Ecto neural progenitor cell (in vitro differentiated cells): ENCODE measurements at places on chromosomes 13 and 19.

DNA sequence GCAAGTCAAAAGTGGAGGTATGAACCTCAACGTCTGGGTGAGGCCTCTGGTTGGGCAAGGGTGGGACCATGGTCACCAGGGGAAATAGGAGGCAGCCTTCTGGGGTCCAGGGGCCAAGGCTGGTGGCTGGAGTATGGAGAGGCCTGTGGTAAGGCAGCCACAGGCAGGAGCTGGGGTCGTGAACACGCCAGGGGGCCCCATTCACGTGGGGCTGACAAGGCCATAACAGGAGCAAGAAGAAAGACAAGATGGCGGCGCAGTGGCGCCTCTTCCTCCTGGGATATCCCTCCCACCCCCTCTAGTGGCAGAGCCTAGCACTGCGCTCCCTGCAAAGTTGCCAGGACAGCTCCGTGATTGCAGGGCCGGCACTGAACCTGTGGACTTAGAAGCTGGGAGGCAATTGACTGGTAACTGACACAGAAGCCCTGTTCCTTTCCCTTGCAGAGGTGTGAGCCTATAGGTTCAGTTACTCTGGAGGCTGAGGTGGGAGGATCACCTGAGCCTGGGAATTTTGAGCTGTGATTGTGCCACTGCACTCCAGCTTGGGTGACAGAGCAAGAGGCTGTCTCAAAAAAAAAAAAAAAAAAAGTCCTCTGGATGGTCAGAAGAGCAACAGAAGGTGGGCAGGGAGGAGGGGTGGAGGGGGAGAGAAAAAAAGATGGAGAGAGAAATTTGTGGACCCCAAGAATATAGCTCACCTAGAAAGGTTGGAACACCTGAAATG is 19.7 kb upstream of the EDDM13 start:
- peak; percentile 92 for DNase-seq

DNA sequence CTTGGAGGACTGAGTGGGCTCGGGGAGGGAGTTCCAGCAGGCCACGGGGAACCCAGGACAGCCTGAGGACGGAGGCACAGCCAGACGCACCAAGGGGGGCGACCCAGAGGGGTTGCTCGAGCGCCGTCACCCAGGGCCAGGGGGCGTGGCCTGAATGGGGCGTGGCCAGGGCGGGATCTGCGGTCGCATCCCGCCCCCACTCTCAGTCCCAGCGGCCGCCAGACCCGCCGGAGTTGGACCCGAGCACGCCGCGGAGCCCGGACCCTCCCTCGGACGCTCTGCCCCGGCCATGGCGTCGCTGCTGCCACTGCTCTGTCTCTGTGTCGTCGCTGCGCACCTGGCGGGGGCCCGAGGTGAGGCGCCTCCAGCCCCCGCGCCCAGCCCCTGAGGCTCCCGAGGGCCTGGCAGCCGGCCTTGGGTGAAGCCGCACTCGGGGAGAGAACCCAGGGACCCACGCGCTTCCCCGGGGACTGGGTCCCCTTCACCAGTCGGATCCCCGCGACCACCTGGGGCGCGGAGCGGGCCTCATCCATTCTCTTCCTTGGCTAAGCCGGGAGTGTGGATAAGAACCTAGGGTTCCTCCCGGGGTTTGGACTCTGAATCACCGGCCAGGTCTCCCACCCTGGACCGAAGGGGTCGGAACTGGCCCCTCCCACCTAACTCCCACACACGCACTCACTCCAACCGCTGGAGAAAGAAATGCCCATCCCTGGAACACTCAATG is at the start of gene CILP2:
Gene CILP2, plus strand, starts transcription at position 205 of the 724 bp plus-strand sequence. Its CDS starts 85 bp downstream, at position 290.
- peak; percentile 84 for DNase-seq

GRCh38 chr13:66214467-66214866 is 1015.7 kb downstream of the PCDH9 start:
- DNase-seq: no peak

GRCh38 chr13:95074820-95075219 is 226.4 kb downstream of the ABCC4 start:
- no peak for DNase-seq

DNA sequence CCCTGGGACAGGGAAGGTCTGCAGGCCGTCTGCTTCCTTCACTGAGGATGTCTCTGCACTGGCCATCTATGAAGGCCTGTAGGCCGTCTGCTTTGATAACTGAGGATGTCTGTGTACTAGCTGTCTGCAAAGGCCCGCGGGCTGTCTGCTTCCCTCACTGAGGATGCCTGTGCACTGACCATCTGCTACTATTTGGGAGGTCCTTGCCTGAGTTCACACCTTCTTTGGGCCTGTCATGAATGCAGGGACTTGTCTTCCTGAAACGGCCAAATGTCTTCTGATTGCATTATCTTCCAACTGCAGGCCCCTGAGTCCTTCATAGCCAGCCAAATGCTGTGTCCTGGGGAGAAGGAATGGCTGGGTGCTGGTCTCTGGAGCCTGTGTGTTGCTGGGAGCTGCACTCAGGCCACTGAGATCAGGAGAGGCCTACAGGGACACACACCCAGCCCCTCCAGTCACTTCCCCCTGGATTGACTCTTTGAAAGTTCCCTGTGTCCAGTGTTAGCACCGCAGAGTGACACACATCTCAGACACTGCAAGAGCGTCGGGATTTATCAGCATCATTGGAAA is 72.9 kb downstream of the TEX29 start:
- DNase-seq: peak; percentile 36

DNA sequence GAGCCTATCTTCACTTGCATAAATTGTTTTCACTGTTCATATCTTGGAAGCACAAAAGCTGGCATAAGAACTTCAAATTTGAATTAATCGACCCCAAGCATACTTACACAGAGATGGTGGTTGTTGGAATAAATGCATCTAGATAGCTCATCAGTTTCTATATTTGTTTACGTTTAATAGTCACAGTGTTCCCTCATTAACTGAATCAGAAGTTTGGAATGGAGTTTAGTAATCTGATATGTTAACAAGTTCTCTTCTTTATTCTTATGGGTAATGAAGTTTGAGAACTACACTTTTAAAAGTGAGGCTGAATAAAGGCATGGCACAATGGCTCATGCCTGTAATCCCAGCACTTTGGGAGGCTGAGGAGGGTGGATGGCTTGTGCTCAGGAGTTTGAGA is 886.7 kb upstream of the PCDH20 start:
- no peak for DNase-seq

DNA sequence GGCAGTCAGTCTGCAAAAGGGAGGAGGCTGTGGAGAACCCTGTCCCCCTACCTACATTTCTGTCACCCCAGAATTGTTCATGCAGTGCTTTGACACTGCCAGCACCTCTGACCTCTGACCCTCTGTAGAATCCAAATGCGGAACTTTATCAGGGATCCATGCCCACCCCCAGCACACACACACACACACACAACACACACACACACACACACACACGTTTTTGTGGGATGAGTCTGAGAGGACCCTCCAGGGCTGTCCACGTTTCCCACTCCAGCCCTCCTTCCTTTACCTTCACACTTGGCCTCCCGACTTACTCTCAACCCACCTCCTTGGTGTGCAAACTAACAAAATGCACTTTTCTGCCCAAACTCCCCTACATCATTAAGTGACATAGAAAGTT is 42.3 kb upstream of the TSHZ3 start:
- no peak for DNase-seq

- peak; percentile 98 for DNase-seq
Measured at GRCh38 chr19:57947419-57948134, at the start of gene ZNF256. ZNF256 (minus strand) TSS chr19:57947706; CDS start chr19:57947474, 232 bp downstream.

GRCh38 chr13:20482275-20482761 is 43.3 kb downstream of the CRYL1 start:
- no peak for DNase-seq
